NCI-H1930 (cell line): ENCODE measurements at places on chromosomes 16 and 17.

GRCh38 chr16:25219070-25219737 is 2.5 kb downstream of the AQP8 start:
- no peak for DNase-seq

DNA sequence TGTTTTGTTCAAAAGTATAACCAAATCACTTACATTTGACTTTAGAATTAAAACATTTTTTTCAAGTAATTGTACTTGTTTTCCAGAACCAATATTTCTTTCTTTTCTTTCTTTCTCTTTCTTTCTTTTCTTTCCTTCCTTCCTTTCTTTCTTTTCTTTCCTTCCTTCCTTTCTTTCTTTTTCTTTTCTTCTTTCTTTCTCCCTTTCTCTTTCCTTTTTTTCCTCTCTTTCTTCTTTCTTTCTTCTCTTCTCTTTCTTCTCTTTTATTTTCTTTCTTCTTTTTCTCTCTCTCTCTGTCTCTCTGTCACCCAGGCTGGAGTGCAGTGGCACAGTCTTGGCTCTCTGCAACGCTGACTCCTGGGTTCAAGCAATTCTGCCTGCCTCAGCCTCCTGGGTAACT is 26.4 kb upstream of the PSMC5 start:
- DNase-seq = no peak

DNA sequence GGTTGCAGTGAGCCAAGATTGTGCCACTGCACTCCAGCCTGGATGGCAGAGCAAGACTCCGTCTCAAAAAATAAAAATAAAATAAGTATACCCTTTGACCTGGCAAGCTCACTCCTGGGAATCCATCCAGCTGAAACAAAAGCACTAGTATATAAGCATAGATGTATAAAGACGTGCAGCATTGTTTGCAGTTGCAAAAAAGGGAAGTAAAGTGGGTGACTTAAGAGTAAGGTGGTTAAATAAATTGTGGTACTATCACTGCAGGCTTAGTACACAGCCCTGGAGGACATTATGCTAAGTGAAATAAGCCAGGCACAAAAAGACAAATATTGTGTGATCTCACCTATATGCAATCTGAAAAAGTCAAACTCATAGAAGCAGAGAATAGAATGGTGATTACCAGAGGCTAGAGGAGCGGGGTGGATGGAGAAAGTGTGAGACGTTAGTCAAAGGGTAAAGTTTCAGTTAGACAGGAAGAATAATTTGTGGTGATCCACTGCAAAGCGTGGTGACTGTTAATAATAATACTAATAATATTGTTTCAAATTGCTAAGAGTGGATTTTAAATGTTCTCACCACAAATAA is 113.0 kb downstream of the MYO1D start:
- no peak for DNase-seq

- DNase-seq = no peak
Measured at GRCh38 chr16:87123356-87124001, 193.7 kb downstream of the C16orf95 start.

DNA sequence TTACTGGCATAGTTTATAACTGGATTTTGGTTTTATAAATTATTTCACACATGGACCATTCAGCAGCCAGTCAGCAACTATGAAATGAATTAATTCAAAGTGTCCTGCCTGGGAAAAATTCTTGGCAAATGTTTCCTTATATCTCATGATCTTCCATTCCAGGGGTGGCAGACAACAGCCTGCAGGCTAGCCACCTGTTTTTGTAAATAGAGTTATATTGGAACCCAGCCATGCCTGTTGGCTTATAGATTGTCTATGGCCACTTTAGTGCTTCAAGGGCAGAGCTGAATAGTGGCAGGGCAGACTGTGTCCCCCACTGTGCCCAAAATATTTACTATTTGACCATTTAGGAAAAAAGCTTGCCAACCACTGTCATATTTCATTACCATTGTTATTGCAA is 613.7 kb downstream of the TMEM114 start:
- no peak for DNase-seq

GRCh38 chr17:45299361-45299760 is 17.5 kb downstream of the MAP3K14 start:
- DNase-seq = no peak

- DNase-seq = peak; percentile 54
Measured at GRCh38 chr16:76653390-76654026, 376.3 kb downstream of the CNTNAP4 start.

GRCh38 chr16:88896238-88897070 is 30.0 kb upstream of the PABPN1L start:
- no peak for DNase-seq

- DNase-seq = no peak
Measured at GRCh38 chr17:12395733-12396354, 269.8 kb upstream of the MYOCD start.

DNA sequence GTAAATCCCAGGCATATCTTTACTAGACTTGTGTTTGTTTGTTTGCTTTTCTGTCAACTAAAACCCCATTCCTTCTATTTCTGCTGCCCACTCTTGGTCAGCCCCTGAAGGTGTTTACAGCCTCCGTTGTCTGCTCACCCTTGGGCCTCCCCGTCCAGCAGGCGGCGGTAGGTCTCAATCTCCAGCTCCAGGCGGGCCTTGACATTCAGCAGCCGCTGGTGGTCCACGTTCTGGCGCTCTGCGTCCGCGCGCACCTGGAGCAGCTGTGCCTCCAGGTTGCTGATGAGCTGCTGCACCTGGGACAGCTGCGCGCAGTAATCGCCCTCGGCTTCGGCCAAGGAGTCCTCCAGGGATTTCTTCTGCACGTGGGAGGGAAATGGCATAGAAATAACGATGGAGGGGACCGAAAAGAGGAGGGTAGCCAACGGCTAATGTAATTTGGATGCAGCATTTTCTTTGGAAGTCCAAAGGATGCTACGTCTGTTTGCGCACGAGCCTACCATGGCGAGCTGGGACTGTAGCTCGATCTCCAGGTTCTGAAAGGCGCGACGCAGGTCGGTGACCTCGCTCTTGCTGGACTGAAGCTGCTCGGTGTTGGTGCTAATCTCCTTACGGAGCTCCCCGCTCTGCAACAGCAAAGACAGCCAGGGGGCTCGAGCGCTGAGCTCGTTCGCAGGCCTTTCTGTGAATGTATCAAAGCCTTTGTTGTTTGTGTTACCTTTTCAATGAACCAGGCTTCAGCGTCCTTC is 3.9 kb downstream of the KRT12 start:
- DNase-seq = no peak

DNA sequence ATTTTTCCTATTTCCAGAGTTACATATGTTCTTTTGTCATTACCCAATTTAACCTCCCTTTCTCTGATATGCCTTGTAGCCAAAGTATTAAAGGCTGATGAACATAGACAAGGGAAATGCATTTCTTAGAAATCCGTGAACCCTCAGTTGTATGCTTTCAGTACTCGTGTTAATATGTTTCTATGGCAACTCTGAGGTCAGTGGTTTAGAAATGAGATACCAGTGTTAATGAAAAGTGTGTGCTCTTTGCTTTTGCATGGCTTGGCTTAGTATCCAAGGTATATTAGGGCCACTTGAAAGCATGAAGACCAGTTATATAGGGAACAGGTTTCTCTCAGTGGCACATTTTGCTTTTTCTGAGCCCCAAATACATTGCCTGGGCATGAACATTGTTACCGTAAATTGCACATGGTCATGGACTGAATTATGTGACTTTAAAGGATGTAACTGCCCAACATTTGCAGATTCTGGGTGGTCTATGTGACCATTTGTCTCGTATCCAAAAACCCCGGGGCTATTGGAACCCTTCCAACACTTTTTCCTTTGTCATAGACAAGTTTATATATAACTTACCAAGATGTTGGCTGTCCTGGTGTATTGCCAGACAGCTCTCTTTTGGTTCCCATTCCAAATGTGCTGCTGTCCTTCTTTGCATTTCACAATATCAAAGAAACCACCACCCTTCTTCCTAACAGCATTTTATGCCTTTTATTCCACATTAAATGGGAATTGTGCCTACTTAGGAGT is 17.5 kb downstream of the ABHD15 start:
- peak; percentile 9 for DNase-seq

GRCh38 chr17:62140836-62141235 is 75.8 kb upstream of the MED13 start:
- no peak for DNase-seq

- no peak for DNase-seq
Measured at GRCh38 chr17:28554565-28554964, 2.1 kb upstream of the UNC119 start.

DNA sequence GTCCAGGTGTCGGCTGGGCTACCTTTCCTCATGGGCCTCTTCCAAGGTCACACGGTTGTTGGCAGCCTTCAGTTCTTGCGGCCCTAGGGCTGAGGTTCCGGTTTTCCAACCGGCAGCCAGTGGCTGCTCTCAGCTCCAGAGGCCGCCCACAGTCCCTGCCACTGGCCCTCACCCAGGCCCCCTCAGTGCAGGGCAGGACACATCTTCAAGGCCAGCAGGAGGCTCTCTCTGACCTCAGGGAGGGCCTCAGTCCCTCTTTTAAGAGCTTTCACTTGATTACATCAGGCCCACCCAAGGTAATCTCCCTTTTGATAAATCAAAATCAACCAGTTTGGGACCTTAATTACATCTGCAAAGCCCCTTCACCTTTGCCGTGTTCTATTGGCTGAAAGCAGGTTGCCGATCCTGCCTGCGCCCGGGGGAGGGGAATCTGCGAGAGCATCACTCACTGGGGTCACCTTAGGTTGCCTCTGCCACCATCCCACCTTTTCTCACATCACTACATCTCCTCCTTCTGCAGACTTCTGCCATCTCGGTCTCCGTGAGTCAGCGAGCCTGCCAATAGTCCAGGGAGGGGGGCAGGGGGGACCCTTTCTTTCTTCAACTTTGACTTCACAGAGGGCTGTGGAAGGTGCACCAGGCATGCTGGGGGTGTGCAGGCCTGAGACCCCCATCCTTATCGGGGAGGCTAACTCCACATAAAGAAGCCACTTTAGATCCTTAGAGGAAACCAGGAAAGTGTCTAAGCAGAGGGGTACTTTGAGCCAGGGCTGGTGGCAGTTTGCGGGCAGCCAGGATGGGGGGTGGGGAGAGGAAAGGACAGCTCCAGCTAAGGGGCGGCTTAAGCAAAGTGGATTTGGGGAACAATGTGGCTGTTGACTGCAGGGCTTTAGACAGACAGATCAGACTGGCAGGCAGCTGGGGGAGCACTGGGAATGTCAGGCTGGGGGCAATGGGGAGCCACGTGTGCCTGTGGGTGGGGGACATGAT is 28.8 kb upstream of the NXPH3 start:
- DNase-seq = no peak

DNA sequence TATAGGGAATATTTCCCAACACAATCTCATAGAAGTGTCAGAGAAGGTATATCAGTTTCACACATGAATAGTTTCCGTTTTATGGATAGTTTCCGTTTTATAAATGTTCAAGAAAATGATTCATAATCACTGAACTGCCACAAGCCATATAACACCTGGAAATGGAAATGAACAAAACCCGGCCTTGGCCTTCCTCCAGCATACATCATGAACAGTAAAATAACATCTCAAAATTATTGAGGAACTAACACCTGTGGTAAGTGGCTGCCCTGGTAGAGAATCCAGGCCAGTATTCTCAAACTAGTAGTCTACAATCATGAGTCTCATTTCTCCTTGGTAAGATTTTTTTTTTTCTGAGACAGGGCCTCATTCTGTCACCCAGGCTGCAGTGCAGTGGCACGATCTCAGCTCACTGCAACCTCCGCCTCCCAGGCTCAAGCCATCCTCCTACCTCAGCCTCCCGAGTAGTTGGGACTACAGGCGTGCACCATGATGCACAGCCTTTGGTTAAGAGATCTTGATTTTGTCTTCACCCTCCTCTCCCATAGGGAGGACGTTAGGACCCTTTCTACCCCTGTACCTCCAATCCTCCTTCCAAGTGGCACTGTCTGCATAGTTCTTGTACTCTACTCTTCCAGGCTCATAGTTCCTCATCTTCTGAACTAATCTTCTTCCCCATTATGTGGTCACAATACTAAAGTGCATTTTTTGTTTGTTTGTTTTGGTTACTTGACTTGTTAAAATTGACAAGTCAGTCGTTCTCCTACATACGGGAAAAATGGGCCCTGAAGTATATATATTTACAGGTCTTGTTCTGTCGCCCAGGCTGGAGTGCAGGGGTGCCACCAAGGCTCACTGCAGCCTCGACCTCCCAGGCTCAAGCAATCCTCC is 15.0 kb upstream of the RGS9 start:
- DNase-seq = no peak

DNA sequence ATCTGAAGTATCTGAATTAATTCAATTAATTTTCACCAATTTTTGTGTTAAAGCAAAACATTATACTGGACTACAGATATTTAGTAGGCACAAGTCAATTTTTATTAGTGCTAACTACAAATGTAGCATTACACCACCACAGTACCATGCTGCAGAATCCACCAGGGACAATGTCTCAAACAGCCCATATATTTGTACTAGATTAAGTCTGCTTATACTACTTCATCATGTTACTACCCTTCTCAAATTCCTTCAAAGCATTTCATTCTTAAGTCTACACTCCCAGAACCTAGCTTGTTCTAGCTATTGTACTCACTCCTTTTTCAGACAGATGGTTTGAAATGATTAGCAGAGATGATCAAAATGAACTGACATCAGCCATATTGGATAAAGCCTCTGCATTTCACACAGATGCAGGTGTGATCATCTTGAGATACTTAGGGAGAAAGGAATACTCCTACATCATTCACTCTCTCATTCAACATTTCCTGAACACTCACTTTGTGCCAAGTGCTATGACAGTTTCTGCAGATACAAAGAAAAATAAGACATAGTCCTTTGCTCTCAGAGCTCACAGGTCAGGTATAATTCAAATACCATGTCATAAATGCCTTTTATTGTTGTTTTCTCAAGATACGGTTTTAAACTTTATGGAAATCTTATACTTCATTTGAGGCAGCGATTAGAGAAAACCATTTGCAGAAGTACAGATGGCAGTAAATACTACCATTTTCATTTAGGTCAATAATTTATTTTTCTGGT is 47.7 kb downstream of the SMURF2 start:
- DNase-seq = no peak

- DNase-seq = no peak
Measured at GRCh38 chr16:19707569-19708295, 10.3 kb downstream of the KNOP1 start.

GRCh38 chr16:67731753-67732095 is 12.6 kb upstream of the GFOD2 start:
- DNase-seq = no peak

- DNase-seq = no peak
Measured at GRCh38 chr17:82820278-82821251, 19.3 kb downstream of the ZNF750 start.

GRCh38 chr16:67406111-67406971 is 9.9 kb downstream of the ZDHHC1 start:
- DNase-seq = no peak

GRCh38 chr17:16928406-16929034 is 43.4 kb downstream of the TNFRSF13B start:
- DNase-seq = no peak

DNA sequence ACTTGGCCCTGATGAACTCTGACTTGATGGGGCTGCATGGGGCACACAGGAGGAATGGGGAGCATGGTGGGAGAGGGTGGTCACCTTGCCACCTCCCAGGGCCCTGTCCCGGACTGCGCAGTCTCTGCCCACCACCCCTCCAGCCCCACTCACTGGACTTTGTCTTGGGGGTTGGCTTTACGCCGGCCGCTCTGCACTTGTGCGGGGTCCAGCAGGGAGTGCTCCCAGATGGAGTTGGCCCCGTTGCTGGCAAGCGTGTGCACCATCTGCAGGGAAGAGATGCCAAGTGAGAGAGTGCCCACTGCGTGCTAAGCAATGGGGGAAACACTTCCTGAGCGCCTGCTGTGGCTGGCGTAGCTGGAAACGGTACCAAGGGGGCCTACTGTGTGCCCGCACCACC is 6.7 kb downstream of the GIT1 start:
- DNase-seq = no peak
